GM13976 (cell line): ENCODE measurements at places on chromosomes 6 and 20.

DNA sequence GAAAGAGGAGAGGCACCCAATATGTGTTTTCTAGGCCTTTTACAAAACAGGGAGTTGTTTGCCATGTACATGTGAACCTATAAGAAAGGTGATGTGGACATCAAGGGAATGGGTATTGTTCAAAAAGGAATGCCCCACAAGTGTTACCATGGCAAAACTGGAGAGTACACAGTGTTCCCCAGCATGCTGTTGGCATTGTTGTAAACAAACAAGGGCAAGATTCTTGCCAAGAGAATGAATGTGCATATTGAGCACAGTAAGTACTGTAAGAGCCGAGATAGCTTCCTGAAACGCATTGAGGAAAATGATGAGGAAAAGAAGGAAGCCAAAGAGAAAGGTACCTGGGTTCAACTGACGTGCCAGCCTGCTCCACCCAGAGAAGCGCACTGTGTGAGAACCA, 13.1 kb downstream of the QRSL1 start:
- no peak for DNase-seq

DNA sequence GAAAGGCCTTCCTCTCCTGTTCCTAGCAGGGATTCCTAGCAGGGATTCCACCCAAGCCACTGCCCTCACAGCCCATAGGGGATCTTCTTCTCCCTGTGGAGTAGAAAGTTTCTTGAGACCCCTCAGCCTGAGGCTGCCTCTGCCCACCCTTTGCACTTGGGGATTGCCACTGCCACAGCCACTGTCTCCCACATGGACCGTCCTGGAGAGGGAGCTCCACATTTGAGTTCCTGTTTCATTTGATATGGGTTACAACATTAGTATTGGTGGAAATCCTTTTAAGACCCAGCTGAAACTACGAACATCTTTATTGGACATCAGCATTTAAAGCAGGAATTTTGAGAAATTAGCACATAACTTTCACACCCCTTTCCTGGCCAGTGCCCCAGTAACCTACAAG, 25.6 kb downstream of the HLA-G start:
- no peak for DNase-seq

GRCh38 chr6:134830194-134830593, 119.7 kb downstream of the ALDH8A1 start:
- no peak for DNase-seq

DNA sequence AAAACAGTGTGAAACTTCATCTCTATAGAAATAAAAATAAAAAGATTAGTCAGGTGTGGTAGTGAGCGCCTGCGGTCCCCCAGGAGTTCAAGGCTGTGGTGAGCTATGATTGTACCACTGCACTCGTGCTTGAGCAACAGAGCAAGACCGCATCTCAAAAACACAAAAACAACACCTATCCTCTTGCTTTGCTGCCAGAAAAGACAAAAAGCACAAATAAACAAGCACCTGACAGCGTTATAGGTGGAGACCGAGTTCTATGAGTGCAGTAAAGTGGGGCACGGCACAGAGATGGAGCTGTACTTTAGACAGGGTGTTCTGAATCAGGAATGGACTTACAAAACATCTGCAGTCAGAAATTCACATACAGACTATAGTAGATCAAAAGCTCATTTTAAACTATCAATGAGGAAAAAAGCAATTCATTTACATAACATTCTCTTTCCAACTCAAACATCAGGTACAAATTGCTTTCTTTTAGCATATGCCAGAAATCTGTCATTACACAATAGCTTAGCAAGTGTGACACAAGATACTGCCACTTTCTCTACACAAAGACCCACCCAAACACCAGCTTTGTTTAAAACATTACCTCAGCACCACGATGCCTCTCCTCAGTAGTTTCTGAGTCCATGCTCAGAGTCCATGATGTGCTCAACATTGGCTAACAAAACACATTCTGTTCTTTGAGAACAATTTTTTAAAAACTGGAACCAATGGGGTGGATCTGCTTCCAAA, 10.1 kb downstream of the EZR start:
- no peak for DNase-seq

DNA sequence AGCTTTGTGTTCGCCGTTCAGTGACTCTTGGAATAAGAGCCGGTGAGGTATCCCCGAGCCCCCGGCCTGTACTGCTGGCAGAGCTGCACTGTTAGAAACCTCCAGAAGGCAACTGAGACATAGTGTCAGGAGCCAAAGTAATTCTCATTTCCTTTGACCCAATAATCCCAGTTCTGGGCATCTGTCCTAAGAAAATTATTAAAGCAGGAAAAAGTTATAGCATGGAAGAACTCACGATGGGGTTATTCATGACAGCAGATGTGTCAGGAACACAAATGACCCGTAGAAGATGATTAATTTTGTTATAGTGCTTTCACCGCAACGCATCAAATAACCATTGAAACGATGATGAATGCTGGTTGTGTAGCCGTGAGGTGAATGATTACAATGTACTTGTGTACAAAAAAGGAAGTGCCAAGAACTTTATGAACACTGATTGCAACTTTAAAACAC, 20.3 kb downstream of the CYP21A2 start:
- DNase-seq = no peak

GRCh38 chr20:1478566-1478965, 11.9 kb upstream of the NSFL1C start:
- DNase-seq = no peak

- no peak for DNase-seq
Measured at GRCh38 chr6:149043476-149044130, 273.9 kb upstream of the TAB2 start.

- no peak for DNase-seq
Measured at GRCh38 chr20:20410678-20411077, 42.8 kb downstream of the INSM1 start.

GRCh38 chr20:47468290-47469050, 33.2 kb upstream of the NCOA3 start:
- DNase-seq = peak; percentile 52

DNA sequence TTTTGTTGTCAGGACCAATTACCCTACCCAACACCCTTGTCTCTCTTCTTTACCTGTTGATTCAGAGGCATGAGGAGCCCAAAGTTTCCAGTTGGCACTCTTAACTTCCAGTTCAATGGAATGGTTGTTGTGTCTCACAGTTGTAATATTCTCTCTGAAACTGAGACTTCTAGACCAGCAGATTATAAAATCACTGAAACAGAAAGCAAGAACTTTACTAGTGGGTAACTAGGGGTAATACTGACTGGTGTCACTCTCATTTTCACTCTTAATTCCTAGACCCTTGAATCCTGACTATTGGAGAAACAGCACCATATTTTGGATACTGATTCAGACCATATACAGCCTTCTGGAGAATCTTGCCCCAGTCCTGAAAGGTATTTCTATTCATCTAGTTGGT, 140.2 kb upstream of the MMS22L start:
- DNase-seq = no peak

- no peak for DNase-seq
Measured at GRCh38 chr20:48414786-48415185, 413.0 kb downstream of the PREX1 start.

DNA sequence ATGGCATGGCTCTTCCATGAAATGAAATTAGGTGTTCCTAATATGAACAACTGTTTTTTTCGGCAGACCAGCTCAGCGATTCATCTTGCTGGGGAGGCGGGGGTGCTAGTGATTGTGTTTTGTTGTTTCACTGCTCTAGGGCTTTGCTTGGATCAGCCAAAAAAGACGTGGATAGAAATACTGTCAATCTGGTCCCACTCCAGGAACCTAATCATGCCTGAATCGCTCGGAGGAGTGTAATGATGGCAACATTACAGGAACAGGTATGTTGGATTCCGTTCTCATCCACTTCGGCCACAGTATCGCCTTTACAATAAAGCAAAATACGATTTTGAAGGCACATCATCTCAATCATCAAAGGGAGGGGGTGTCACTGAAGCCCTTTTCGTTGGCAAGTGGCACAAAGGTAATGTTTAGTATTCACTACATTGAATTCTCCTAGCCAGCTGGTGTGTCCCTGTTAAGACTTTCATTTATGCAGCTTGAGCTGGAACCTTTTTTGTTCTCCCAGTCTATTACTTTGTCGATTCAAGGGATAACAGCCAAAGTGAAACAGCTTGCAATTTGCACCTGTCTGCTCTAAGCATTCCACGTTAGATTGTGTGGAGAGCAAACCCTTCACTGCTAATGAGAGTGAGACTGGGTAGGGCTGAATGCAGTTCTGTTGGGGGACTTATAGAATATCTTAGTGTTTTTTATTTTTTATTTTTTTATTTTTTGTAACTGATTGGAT, 477.7 kb downstream of the TFAP2A start:
- DNase-seq = no peak

DNA sequence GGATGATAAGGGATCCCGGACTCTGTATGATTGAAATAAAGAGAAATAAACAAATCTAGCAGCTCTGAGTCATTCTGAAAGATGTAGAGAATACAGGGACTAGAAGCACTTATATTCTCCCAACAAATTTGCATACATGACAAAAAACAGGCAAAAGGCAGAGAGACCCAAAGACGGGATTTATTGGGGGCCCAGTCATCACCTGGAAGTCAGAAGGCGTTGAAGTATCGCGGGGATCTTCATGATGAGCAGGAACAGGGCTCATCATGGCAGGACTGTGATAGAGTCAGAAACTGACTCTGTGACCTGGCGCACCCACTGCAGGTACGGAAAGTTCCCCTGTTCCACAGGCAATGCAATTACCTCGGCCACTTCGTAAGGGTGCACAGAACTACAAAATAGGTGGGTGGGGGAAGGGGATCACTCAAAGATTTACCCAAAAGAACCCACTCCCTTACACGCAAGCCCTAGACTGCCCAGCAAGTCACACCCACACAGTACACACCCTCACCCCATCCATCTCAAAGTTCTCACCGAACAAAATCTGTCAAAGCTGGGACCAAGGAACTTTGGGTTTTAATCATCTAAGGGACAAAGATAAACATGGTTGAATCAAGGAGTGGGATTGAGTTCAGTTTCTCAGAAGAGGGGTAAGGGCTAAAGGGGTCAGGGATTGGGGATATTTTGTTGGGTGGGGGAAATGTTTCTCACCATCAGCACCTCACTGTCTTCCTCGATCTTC, 1.4 kb downstream of the CUTA start:
- peak; percentile 49 for DNase-seq

DNA sequence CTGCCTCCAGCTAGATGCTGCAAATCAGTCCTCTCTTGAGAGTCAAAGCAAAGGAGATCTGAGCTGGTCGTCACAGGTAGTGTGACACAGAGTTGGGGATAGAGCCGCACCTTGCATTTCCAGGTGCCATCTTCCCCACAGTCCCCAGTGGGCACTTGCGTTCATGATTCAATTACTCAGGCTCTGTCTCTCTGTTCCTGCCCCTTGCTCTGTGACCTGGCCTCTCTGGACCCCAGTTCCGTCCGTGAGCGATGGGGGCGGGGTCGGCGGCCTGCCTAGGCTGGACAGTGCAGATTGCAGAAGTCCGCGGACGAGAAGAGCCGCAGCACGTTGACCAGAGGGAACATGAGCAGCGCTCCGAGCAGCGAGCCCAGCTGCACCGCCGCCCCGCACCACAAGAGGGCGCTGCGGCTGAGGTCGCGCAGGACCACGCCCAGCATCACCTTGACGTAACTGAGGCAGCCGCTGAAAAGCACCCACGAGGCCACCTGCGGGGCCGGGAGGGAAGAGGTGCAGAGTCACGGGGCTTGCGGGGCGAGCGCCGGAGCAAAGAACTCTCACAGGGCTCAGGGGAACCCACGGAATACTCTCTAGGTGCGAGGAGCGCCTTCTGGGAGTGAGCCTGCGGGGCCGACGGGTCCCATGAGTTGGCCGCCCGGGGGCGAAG, 7.4 kb downstream of the SLC52A3 start:
- peak; percentile 85 for DNase-seq

GRCh38 chr6:25343984-25344383, 64.8 kb downstream of the CARMIL1 start:
- DNase-seq = peak; percentile 25

DNA sequence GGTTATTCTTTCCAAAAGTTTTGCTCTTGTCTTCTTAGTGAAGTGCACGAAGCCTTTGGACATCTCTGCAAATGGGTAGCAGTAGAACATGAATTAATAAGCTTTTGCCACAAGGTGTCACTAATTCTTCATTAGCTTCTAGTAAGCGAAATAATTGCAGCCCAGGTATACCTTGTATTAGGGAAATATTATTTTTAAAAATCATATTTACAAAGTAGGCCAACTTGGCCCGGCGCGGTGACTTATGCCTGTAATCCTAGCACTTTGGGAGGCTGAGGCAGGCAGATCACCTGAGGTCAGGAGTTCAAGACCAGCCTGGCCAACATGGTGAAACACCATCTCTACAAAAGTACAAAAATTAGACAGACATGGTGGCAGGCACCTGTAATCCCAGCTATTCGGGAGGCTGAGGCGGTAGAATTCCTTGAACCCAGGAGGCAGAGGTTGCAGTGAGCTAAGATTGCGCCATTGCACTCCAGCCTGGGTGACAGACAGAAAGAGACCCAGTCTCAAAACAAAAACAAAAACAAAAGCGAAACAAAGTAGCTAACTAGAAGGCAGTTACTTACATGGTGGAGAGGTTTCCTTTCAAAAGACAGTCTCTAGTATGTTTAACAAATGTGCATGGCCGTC, 8.8 kb upstream of the RSPH3 start:
- DNase-seq = peak; percentile 59

DNA sequence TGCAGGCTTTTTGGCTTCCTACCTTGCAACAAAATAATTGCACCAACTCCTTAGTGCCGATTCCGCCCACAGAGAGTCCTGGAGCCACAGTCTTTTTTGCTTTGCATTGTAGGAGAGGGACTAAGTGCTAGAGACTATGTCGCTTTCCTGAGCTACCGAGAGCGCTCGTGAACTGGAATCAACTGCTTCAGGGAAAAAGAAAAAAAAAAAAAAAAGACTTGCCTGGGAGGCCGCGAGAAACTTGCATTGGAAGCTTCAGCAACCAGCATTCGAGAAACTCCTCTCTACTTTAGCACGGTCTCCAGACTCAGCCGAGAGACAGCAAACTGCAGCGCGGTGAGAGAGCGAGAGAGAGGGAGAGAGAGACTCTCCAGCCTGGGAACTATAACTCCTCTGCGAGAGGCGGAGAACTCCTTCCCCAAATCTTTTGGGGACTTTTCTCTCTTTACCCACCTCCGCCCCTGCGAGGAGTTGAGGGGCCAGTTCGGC, 420 bp downstream of the SOX4 start:
- no peak for DNase-seq

DNA sequence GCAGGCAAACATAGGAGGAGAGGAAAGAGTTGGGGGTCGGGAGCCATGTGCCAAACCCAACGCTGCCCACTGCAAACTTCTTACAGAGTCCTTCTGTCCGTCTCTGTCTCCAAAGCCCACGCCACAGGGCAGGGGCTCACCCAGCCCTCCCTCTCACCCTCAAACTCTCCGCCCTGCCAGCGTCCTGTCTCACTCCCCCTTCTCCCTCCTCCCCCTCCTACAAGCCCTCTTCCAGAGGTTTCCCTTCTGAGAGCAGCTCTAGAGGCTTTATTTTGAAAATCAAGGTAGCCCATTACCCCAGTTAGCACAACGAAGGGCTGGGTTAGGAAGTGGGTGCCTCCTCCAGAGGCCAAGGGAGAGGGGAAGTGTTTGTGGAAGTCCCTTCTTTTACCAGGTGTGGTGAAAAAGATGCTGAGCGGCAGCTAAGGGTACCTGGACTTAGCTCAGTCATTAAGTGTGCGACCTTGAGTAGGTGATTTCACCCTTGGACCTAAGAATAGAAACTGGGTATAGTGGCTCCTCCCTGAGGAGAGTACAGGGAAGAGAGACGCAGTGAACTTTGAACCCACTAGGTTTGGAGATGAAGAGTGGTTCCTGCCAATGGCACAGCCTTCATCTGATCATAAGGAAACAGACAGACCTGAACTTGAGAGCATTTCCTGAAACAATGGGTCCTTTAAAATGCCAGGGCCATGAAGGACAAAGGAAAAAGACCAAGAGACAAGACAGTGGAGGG, 123.8 kb downstream of the BANF2 start:
- DNase-seq = no peak

GRCh38 chr6:85449388-85449817, 480 bp upstream of the NT5E start:
- DNase-seq = peak; percentile 85
